Endothelial cell of umbilical vein (primary cell): ENCODE measurements at places on chromosomes 4 and X.

DNA sequence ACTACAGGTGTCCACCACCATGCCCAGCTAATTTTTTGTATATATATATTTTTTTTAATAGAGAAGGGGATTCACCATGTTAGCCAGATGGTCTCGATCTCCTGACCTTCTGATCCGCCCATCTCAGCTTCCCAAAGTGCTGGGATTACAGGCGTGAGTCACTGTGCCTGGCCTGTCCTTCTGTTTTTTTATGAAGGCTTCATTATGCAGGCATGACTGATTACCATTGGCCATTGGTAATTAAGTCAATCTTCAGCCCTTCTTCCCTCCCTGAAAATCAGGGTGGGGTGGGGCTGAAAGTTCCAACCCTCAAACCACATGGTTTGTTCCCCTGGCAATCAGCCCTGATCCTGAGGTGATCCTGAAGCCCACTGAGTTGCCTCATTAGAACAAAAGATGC is 336.9 kb downstream of the PTTG2 start:
- no peak for DNase-seq

DNA sequence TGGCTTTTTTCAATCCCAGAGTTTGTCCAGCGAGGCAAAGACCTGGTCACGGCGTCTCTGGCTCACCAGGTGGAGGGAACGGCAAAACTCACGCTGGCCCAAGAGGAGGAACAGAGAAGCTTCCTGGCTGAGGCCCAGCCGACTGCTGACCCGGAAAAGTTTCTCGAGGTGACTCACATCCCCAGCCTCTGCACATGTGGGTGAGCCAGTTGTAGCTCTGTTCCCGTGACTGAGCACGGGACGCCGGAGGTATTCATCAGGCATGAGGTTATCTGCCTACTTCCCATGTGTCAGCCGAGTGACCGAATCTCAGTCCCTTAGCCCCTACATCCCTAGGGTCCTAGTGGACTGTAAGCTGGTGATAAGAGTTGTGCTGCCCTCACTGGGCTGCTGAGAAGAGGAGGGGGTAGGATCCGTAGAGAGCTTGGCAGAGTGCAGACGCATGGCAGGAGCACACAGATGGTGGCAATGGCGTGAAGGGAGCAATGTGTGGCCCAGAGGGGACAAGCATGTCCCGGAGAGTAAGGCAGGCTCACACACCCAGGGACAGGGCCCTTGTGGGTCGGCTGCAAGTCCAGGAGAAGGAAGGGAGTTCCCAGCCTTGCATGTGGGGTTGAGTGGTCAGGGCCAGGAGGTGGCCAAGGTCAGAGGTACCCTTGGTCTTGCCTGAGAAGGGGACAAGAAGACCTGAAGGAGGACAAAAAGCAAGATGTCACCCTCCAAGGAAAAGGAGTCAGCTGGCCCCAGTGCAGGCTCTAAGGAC is 42.9 kb downstream of the EVC start:
- DNase-seq = peak; percentile 95

- DNase-seq = no peak
Measured at GRCh38 chr4:84563002-84563401, 19.9 kb upstream of the CDS1 start.

- peak; percentile 52 for DNase-seq
Measured at GRCh38 chrX:65667503-65668376, at the start of gene MSN. TSS of gene MSN (plus strand) at chrX:65667654. CDS start at chrX:65667842, 188 bp downstream.

DNA sequence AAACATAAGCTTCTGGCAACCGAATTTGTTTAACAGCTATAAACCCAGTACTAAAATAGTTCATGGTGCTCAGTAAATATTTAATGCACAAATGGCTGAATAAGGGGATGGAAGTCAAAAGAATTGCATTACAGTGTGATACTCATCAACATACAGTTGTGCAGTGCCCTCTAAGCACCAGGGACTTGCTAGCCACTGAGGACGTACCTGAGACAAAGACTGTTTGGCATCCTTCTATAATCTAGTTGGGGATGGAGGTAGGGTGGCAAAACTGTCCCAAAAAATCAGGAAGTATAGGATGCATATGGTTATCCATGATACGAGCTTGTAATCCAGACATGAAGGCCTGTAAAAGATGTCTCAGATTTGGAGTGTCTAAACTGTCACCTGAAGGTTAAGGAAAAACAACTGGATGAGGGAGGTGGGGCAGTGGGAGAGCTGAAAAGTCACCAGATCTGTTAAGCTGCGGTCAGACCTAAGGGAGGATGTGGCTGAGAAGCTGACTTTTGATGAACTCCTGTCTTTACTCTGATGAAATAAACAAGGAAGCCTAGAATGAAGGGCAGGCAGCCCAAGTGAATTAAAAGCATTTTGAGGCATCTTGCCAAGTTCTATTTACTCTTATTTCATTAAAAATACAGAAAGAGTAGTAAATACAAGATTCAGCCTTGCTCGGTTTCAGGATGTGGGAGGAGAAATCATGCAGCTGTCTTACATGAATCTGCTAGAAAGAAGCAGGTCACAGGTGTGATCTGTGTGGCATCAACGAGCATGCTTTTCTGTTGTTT is 12.0 kb upstream of the CD38 start:
- DNase-seq = no peak

GRCh38 chr4:68324519-68325262 is 25.2 kb downstream of the YTHDC1 start:
- DNase-seq = peak; percentile 30

GRCh38 chrX:22520128-22520828 is 247.6 kb downstream of the CBLL2 start:
- DNase-seq = peak; percentile 28

DNA sequence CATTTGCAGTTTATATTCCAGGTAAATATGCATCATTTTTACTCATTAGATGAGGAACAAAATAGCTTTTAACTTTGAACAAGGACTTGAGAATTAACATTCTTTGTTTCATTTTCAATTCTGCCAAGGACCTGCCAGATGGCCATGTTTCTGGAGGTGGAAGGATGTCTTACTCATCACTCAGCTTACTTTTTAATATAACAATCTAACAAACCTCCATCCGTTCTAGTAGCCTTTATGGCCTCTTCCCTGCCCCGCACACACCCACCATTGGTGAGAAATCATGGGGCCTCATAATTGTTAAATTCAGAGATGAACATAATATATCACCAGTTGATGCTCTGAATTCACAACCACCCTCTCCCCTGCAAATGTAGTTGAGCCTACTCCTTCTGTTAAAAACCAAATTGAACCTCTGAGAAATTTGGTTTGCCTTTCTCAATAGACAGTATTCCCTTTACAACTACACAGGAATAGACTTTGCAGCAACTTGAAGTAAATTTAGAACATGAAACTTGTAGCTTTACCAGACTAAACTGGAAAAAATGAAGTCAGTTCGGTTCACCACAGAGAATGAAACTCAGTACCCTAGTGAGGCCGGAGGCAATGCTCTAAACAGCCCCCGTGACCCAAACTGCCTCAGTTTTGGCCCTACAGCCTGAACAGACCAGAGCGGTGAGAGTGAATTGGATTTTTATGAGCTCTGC is 50.1 kb upstream of the ACSL4 start:
- peak; percentile 1 for DNase-seq

GRCh38 chr4:95472534-95472933 is 76.2 kb downstream of the UNC5C start:
- DNase-seq = no peak
